NCI-H510A treated with DMSO at 0.1 percent for 48 hours (cell line): ENCODE measurements at places on chromosomes 6 and 20.

DNA sequence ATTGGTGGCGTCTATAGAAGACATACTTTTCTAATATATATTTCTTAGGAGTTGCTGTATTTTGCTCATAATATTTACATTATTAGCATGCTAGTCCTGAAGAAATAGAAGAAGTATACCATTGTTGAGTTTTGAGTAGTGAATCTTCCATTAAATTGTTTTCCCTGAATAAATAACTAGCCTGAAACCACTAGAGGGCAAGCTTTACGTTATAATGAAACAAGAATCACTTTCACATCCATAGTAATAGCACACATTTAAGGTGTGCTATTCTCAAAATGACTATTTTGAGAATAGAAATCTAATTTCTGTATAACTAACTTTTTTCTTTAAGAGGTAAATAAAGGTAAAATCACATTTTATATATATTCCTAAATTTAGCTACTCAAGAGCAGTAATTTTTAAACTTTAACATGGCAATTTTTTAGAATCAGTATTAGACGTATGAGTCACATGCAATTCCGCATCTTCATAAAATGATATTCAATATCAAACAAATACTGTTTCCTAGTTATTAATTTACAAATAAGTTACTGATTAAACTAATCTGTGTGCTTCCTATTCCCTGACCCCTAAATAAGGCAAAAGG is 213.2 kb upstream of the MANEA start:
- DNase-seq, result peak; percentile 28

DNA sequence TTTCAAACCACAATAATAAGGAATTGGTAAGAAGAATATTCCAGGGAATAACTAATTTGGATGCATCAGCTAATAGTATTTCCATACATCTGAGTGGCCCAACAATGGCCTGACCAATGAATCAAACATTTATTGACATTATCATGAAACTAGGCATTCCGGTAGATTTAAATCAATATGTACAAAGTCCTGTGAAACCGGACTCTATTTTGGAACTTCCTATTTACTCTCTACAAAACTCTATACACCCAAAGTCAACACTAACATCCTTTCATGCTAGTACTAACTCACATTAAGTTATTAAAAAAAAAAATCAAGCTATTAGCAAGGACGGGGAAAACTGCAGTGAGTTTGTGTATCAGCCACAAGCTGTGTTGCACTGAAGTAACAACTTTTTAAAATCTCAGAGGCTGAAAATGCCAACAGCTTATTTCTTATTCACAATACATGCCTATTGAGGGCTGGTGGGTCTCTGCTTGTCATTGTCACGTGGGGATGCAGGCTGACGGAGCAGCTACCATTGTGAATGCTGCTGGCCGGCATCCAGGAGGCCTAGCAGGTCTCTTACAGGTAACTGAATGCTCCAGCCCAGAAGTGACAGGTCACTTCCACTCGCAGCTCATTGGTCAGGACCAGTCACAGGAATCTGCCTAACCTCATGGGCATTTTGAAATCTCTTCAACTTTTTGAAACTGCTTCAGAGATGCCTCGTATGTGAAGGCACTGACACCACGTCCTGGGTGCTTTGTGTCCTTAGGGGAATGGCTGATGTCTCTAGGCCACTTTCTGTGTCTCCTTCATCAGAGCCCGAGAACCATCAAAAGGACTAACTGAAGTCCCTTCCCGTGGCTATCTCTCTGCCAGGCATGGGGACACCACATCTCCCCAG is 76.3 kb downstream of the SLC22A23 start:
- no peak for DNase-seq

- DNase-seq, result no peak
These were observed 16.8 kb downstream of the CASS4 start for GRCh38 chr20:56428881-56429280.

DNA sequence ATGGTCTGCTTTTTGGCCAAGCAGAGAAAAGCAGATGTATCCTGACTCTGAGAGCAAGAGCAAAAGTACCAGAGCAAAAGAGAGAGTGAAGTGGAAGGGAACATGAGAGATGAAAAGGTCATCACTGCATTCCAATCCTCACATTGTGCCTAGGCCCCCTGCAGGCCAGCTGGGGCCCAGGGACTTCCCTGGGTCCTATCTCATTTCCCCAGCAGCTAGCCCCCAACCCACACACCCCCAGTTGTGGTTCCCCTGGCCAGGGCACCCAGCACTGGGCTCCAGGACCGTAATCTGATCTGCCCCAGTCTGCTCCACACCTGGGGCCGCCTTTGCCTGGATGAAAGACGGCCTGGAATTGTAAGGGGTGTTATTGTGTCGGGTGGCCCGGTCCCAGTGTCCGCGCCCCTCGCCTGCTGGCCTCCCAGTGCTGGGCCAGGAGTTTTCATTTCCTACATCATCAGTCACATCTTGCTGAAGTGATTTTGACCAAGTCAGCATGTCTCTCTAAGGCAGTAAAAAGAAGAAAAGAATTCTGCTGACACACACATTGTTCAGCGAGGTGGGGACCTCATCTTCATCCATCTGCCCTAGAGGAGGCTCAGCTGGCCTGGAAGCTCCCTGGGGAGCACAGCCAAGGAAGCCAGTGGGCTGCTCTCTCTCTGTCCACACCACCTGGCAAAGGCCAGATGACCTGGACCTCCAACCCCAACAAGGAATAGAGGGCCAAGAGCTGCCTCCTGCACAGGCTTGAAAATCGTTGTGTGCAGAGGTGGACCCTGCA is 4.0 kb upstream of the BMP7 start:
- no peak for DNase-seq

DNA sequence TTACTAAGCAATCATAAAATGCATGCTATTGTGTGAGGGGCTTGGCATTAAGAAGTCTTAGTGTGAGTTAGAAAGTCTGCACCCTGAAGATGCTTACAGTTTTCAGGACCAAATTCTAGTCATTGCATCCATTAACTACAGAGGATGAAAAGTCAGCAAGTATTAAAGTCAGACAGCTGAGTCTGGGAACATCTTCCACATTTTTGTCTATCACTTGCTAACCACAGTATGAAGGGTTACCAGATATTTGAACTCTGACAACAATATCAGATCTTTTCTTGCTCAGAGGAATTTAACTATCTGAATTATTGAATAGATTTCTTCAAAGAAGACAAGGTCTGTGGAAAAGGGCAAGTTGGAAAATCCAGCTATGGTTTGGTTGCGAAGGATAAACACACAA is 264.4 kb downstream of the BTBD9 start:
- no peak for DNase-seq

- no peak for DNase-seq
These were observed 13.2 kb downstream of the GCNT2 start for GRCh38 chr6:10534419-10534762.

- DNase-seq, result no peak
These were observed 274.9 kb downstream of the HAO1 start for GRCh38 chr20:7665376-7665775.

GRCh38 chr20:60016406-60016805 is 58.2 kb downstream of the CDH26 start:
- DNase-seq, result no peak

DNA sequence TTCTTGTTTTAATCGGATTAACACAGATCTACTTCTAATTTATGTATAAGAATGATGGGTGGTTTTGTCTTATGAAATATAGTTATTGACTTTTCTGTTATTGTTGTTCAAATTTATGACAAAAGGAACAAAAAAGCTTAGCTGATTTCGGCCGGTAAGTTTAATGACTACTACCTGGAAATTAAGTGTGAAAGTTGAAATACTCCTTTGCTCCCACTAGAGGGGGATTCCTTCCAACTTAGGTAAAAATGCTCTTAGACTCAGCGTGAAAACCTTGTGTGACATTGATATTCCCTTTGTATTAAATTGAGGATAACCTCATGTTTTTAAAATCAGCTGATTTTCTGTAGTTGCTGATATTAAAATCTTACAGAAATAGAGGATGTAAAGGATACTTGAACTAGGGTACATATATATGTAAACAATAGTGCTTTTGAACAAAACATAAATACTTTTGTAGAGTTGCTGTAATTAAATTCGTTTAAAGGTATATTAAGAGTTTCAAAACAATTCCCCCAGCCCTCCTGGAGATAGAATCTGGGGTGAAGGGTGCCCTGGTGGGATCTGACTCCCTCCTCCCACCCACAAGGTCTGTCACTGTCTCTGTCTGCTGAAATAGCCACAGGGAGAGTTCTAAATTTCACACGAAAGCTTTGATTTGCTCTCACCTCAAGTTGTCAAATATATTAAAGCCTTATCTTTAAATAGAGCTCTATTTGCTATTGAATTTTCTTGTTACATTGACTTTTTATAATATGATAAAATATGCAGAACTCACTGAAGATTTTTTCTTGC is 257.5 kb downstream of the ARID1B start:
- DNase-seq, result peak; percentile 30

GRCh38 chr20:11740975-11741374 is 176.7 kb upstream of the BTBD3 start:
- no peak for DNase-seq

DNA sequence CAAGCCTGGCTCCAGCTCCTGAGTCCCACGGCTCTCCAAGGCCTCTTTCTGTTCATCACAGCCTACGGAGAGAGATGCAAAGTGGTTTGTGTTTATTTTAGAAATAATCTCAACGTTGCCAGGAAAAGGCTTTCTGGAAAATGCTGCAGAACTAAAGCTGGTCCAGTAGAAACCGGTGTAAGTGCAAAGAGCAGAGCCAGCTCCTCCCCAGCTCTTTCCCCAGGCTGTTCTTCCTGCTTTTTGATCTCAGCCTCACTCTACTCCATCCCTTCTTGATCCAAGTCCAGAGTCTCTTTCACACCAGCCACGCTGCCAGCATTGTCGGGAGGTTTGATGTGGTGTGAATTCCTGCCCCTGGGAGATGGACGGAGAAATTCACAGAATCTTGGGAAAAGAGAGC is 69.8 kb downstream of the TMEM170B start:
- DNase-seq, result no peak
